ENCODE measurements at places on chromosomes 7 and 10.

DNA sequence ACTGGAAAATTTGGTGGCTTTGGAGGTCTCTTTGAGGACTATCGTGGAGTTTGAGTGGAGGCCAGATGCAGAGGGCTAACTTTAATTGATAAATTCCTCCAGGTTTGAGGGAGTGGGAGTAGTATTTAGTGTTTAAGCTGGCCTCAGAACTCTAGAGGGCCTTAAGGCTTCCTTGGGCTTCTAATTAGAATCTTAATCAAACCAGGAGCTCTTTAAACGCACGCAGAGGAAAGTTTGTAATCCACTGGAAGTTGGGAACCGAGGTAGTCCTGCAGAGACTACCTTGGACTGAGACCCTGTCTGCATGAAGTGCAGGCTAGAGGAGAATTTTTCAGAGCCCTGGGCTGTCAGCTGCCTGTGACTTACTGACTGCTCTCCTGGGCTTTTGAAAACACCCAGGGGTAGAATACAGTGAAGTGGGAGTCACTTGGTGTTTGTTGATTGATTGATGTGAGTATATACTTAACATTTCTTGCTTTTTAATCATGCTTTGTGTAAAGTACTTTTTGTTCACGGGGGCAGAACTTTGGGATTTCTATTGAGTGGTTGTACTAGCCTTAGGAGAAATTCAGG, 5.9 kb downstream of the SPAG6 start:
- DNase-seq: no peak

DNA sequence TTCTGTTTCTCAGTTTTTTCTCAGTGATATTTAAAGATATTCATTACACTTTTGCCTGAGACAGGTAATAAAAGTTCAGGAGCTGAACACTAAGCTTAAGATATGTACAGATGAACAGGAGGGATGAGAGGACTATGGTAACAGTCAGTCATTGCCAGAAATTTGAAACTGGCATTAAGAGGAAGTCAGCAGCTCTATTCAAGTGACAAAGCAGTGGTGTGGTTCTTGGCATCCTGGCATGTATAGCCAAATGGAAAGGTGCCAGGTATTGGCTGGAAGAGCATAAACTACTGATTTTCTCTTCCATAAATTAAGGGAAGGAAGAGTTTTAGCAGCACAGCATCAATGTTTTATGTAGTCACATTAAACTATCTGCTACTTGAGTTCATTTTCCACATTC, 22.7 kb downstream of the HOXA1 start:
- no peak for DNase-seq

DNA sequence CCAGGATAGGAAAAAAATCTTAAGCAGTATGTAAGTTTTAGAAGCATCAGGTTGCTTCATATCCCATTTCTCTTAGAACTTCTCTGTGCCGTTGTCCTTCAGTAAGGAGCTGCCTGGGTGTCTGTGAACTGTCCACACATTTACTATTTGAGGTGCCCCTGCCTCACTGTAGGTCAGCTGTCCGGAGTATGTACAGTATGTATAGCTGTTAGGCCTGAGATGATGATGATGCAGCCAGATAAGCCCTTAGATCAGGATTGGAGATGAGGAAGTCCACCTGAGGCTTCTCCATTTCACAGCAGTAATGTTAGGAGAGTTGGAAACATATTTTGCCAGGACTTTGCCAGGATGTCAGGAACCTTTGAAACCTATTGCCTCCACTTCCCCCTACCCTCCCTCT, 7.7 kb downstream of the NDUFB2 start:
- DNase-seq: no peak

- no peak for DNase-seq
Observed at GRCh38 chr7:97224316-97224715, 106.8 kb downstream of the SDHAF3 start.

DNA sequence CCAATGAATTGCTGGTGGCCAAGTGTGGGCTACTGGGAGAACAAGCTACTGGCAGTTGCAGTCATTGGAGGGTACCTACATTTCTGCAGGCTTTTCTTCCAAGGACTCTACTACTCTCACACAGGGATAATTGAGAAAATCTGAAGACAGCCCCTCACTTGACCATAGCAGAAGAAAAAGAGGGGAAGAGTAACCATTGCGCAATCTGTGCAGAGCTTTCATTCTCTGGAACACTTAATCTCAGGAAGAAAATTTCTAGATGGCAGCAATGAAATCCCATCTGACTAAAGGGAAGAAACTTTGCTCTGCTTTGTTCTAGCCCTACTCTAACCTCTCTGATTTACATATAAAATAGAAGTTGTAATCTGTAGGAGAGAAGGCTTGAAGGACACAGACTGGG, 1239.6 kb upstream of the SORCS1 start:
- DNase-seq: no peak

GRCh38 chr10:571166-571565, 118.3 kb downstream of the DIP2C start:
- no peak for DNase-seq

DNA sequence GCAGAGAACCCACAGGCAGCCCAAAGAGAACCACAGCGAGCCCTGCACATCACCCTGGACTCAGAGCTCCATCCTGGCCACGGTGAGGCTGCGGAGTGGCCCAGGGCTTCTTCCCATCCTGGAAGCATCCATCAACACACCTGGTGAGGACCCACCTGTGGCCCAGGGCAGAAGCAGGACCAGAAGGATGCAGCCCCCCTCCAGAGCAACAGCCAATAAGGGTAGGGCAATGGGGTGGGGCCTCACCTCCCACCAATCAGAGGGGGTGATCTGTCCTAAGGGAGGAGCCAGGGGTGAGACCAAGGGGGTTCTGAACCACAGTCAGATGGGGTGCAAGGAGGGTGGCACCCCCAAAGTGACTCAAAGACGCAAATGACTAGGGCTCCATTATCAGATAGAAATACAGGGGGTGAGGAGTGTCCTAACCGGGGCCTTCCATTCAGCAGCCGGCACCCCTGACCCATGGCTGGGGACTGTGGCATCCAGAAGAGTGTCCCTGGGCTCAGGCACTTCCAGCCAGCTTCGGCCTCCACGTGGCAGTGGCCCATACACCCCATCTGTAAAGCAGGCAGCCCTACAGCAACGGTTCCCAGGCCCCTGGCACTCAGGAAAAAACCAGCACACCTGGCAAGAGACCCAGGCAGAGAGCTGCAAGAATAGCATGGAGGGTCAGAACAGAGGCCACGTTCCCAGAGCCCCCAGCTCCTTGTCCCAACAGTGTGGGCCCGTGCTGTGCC, 36.9 kb downstream of the STK32C start:
- no peak for DNase-seq

DNA sequence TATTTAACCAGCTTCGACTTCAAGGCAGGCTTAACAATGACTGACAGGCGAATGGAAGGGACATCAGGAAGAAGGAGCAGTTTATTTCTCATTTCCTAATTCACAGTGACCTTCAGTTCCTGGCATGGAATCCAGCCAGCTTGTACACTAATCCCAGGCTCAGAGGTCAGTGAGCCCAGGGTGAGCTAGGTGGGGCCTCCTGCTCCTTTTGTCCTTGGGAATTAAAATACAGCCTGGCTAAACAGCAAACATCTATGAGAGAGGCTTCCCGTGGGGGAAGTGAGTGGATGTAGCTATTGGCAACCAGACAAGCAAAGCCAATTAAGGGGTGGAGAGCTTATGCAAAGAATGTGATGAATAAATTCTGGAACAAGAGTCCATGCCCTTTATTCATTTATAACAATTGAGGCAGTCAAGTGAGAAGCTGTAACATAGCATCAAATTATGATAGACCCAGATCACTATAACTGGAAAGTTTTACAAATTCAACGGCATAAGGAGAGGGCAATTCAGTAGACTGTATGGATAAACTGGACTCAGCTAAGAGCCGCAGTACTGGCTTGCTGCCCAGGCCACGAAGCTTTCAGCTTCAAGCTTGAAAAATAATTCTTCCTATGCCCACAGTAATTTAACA, 57.1 kb downstream of the STK17A start:
- peak; percentile 75 for DNase-seq

- DNase-seq: no peak
Observed at GRCh38 chr7:39633563-39634477, 10.4 kb downstream of the RALA start.

- DNase-seq: no peak
Observed at GRCh38 chr10:82477776-82478175, 602.8 kb downstream of the NRG3 start.

- no peak for DNase-seq
Observed at GRCh38 chr10:89352802-89353201, 25.0 kb downstream of the IFIT3 start.

- no peak for DNase-seq
Observed at GRCh38 chr7:52355053-52355452, 680.4 kb upstream of the POM121L12 start.

DNA sequence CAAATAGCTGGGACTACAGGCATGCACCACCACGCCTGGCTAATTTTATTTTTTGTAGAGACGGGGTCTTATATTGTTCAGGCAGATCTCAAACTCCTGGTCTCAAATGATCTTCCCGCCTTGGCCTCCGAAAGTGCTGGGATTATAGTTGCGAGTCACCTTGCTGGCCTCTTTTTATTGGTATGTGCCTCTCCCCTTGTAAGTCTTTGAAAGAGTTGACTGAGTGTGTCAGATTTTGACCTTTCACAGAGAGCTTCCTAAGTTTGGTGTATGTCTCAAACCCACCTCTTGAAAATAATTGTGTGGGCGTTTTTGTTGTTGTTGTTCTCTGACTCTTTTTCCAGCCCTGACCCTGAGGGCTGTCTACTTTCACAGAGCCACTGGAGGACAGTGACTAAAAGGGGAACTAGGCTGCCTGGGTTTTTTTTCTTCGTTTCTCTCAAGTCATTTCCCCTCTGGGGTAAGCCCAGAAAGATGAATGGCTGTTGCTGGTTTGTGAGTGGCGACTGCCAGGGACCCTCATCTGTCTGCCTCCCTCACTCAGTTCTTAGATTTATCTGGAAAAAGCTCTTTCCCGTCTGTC, 262.8 kb downstream of the ZEB1 start:
- no peak for DNase-seq

DNA sequence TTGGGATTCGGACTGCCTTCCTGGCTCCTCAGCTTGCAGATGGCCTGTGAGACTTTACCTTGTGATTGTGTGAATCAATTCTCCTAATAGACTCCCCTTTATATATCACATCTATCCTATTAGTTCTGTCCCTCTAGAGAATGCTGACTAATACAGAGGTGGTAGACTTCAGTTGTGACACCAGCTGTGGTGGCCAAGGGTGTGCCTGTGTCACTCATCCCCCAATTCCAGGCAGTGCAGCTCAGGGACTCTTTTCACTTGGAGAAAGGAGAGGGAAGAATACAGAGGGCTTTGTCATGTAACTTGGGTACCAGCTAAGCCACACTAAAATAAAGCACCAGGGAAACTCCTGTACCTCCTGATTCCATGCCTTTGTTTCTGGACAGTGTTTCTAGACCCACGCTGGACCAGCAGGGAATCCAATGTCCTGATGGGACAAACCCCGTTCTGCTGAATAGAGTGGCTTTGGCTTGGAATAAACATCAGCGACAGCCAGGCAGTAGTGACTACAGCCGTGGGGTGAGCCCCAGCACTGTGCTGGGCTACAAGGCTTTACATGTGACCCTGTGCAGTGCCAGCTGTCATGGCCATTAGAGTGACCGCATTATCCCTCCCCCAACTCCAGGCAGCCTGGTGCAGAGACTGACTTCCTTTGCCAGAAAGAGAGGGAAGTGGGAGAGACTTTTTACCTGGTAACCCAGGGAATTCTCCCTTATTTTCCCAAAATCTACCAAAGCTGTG, 233.6 kb downstream of the ANK3 start:
- no peak for DNase-seq

DNA sequence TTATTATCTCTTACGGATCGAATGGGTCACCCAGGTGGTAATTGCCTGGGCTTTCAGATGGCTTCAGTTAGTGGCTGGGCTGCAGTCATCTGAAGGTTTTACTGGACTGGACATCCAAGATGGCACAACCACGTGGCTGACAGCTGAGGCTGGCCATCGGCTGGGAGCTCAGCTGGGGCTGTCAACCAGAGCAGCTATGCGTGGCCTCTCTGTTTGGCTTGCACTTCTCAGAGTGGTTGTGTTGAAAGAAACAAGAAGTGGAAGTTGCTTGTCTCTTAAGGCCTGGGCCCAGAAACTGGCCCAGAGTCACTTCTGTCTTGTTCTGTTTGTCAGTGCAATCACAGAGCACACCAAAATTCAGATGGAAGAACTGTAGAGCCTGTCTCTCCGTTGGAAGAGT, 5.7 kb upstream of the GDI2 start:
- no peak for DNase-seq

DNA sequence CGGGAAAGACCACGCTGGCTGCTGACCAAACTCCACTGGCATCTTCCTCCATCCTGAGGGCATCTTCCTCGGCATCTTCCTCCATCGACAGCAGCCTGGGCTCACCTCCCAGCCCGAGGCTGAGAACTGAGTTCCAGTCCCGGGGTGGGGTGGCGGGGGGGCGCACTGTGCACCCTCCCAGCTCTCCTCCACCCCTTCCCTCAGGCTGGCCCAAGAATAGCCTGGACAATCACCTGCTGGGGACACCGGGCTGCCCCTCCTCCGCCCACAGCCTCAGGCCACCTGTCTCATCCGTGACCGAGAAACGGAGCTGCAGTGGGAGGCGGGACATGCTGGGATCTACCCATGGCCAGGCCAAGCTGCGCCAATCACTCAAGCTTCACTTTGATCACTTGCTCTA, 37.2 kb downstream of the DIP2C start:
- DNase-seq: no peak

- DNase-seq: no peak
Observed at GRCh38 chr10:121437596-121437995, 160.6 kb downstream of the FGFR2 start.

DNA sequence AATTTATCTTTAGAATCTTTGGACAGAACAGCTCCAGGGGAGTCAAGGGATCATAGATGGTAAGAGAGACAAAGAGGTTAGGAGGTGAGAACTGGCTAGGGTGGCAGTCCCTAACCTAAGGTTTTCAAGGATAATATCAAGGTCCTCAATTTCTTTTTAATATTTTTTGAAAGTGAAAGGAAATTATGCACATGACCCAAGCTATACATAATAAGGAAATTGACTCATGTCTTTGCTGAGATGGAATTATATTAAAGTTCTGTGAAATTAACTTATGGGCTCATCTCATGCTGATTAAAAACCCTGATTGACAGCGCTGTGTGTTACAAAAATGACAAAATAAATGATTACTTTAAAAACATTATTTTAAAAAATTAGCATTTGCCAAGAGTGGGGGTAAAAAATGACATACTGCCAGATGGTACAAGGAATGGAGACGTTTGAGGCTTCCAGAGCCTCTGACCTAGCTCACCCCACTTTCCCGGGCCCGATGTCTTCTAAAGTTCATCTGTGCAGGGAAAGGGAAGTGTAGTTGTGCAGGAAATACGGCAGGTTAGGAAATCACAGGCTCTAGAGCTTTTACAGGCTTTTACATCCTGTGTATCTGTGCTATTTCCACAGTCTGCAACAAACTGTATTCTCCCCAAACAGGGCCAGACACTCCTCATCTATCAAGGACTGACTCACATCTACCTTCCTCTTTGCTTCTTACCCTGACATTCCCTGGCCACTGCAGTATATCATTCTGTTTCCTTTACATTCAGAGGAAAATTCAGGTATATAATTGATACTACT, 185.6 kb upstream of the PRSS58 start:
- DNase-seq: peak; percentile 49

DNA sequence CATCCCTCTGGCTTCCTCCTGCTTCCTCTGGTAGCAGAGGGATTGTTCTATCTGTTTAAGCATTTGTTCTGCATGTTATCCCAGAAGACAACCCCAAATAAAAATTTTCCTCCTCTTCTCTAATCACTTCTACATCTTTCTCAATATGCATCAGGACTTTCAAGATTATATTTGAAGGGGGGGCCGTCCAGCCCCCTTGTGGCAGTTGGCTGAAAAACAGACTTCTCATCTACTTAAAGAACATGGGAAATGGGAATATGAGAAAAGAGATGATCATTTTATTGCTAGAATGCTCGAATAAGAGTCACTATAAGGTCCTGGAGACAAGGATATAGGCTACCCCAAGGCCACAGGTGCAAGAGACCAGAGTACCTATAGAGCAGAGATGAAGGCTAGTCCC, 466.0 kb downstream of the REEP3 start:
- no peak for DNase-seq

Data from IMR-90 (cell line).